HuH-7.5 (cell line): ENCODE measurements at places on chromosomes 5 and 9.

DNA sequence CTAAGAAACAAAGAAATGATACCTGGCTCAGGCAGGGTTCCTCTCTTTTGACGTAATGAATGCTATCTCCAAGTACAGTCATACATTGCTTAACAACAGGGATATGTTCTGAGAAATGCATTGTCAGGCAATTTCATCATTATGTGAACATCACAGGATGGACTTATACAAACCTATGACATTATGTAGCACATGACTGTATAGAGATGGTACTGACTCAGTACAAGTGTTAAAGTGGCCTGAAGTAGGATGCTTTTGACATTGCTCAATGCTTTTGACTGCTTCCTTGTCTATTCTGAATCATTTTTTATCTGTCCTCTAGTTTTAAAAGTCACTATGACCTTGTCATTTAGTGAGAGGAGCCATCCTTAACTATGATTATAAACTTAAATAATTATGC, 147.6 kb downstream of the NR2F1-AS1 start:
- DNase-seq: no peak

DNA sequence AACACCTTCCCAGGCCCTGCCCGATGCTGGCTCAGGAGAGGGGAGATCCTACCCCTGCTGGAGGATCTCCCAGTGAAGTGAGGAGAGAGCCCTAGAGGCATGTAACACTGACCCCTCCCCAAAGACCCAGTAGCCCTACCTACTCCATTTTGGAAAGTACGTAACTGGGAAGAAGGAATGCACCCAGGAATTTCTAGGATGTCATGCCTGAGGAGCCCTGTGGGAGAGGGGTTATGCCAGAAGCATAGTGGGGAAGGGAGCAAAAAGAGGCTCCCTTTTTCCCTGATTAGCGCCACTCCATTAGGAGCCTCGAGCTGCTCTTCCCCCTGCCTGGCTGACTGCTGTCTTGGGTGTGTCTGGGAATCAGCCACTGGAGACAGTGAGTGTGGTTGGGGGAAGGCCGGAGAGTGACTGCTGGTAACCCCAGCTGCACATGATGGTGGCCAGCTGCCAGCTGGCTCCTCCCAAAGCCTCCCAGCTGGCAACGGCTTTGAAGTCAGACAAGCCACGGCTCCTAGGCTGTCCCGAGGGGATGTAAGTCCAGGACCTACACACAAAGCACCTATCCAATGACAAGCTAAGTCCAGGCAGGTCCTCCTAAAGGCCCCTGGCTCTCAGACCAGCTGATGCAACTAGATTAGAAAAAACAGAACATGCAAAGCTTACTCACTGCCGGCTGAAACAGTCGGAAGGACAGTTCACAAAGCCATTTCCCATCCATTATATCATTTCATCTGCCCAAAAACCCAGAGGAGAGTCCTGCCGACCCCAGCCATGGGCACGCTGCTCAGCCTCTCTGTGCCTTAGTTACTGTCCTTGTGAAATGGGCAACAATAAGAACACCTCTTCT, 136.5 kb upstream of the ABCA1 start:
- DNase-seq: peak; percentile 44

DNA sequence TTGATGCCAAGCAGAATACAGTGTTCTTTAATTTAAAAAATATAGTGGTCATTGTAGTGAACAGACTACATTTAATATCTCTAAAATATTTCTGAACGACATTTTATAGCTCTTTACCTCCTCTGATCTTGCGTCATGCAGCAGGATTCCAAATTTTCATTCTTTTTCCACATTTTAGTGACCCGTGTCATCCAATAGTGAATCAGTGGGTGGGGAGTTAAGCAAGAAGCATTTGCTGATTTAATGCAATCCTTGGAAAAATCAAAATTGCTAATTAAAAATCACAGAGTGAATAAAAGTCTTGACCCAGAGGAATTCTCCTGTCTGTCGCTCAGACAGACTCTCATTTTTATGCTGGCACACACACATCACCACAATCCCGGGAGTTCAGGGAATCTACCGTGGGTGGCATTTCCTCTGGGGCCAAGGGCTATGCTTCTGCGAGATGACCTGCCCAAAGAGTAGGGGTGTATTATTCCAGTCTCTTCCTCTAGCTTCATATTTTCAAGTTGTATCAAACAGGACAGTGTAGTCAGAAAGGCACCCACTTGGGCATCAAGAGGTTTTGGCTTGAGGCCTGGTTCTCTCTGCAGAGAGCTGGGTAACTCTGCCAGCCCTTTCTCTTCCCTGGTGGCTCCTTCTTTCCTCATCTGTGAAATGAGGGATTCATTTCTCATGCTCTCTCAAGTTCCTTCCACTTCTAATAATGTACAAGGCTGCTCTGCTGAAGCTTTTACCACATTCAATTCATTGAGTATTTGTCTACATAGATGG, 24.8 kb upstream of the OTP start:
- DNase-seq: no peak

DNA sequence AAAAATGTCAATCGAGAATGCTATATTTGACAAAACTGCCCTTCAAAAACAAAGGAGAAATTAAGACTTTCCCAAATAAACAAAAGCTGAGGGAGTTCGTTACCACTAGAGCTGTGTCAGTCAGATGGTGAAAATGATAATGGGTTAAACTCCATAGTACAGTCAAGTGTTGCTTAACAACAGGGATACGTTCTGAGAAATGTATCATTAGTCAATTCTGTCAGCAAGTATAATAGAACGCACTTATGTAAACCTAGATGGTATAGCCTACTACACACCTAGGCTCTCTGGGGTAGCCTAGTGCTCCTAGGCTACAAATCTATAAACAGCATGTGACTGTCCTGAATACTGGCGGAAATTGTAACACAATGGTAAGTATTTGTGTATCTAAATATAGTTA, 138.7 kb downstream of the DRD1 start:
- DNase-seq: no peak

- DNase-seq: no peak
Measured at GRCh38 chr9:123536455-123536868, 180.5 kb downstream of the CRB2 start.

- no peak for DNase-seq
Measured at GRCh38 chr9:16325966-16326365, 544.5 kb downstream of the BNC2 start.

DNA sequence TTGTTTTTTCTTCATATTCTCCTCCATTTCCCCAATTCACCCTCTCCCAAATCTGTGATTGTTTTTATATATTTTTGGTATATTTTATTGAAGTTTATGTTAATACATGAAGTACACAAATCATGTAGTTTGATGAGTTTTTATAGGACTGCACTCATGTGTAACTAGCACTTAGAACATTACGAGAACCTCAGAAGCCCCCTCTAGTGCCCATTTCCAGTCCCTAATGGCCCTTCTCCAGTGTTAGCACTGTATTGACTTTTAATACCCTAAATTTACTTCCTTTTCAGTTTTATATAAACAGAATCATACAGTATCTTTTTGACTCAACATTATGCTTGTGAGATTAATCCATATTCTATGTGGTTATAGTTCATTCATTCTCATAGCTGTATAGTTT, 18.5 kb upstream of the FKTN start:
- DNase-seq: no peak

DNA sequence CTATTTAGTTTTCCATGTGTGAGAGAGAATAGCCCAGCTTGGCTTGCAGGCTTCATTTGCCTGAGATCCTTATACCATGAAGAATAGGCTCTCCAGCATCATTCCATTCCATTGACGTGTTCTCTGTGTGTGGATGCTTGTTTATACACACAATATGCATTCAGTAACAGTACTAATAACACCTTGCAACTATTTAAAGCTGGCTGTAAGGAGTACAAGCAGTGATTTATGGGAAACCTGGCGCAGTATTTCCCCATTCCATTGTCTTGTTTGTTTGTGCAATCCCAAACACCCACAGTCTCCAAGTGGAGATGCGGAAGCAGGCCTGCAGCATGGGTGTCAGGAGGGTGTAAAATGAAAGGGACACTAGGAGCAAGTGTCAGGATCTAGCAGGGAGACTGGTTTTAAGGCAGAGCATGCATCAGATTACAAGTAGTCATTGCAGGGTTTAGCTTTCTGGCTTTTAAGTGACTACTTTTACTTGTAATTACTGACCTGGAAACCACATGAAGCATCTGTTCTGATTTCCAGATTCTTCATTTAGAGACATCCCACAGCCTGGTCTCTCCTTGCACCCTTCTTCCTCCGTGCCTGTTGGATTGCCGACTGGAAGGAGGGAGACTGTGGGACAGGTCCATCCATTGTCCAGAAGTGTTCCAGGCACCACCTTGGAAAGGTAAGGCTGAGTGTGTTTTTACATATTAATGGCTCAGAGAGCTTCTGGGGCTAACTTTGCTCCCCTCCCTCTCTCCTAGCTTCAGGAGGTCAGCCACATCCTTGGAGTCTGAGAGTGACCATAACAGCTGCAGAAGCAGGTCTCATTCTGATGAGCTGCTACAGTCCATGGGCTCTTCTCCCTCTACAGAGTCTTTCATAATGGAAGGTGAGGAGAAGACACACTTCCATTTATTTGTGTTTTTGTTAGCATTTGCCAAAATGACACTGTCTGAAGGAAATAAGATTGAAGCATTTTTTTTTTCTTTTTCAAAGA, 241.6 kb downstream of the ARHGEF28 start:
- no peak for DNase-seq

DNA sequence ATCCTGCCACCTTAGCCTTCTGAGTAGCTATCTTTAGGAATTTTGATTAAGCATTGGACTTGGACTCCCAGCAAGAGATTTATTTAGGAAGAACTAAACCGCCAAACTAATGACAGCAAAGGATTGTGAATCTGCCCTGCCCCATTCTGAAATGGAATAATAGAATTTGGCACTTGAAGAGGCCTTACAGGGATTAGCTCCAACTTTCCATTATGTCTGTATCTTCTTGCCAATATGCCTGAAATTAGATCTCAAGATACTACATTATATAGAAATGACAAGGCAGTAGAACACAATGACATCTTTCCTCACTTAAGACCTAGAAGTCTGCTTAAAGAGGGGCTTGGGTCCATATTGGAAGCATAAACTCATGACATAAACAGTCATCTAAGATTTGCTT, 77.0 kb upstream of the DPYSL3 start:
- no peak for DNase-seq

DNA sequence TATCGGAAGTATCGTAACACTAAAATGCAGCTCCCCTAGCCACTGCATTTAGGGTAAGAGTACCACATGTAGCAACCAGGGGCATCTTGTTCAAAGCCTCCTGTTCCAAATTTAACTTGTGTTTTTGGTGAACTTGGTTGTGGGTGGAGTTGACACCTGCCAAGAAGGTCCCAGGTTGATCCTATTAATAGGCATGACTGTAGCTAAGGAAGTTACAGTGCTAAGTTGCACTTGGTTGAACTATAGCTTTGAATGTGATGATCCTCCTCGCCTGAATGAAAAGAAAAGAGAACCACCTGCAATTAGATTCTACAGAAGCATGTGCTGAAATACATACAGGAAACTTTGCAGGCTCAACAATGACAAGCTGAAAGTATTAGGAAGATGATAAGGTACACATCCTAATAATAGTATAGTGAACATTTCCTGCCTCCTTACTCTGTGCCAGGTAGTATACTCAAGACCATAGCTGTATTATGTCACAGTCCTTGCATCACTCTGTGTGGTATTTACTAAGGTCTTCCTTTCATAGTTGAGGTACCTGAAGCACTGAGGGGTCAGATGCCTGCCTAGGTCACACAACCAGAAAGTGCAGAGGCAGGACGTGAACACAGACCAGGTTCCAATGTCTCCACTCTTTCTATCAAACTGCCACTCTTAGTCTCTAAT, 64.5 kb upstream of the PIP5K1B start:
- DNase-seq: no peak

- DNase-seq: no peak
Measured at GRCh38 chr5:168481330-168481788, 4.9 kb upstream of the RARS1 start.

DNA sequence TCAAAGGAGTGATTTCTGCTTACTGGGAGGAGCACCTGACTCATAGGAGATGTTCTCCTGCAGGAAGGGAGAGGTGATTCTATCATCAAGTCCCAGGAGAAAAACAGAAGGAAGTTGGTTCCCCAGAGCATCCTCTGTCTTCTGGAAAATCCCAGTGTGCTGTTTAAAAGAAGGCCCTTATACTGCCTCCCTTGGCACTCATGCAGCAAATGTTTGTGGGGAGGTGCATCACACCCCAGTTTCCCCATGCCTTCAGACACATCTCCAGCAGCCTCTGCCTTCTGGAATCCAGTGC, 63.1 kb downstream of the PPARGC1B start:
- DNase-seq: no peak

- DNase-seq: no peak
Measured at GRCh38 chr9:36006549-36007315, 30.0 kb upstream of the RECK start.

DNA sequence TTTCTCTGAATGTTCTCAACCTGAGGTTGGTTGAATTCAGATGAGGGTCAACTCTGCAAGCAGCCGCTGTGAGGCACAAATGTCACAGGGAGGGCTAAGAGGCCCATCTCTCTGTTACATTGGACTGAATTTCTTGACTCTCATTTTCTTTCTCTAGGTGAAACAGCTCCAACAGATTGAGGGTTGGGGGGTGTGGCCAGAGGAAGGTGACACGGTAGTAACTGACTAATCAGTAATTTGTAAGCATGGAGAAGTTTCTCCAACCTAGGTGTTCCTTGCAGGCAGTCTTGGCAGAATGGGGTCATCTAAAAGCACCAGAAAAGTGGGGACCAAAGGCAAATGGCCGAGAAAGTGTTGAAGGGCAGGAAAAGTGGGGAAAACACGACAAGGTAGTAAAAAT, 16.8 kb downstream of the CCT5 start:
- no peak for DNase-seq

- no peak for DNase-seq
Measured at GRCh38 chr5:30103052-30103451, 1090.4 kb upstream of the CDH6 start.

- no peak for DNase-seq
Measured at GRCh38 chr5:39640552-39640951, 215.8 kb upstream of the DAB2 start.

- DNase-seq: no peak
Measured at GRCh38 chr5:140338336-140338735, 8.1 kb downstream of the HBEGF start.

DNA sequence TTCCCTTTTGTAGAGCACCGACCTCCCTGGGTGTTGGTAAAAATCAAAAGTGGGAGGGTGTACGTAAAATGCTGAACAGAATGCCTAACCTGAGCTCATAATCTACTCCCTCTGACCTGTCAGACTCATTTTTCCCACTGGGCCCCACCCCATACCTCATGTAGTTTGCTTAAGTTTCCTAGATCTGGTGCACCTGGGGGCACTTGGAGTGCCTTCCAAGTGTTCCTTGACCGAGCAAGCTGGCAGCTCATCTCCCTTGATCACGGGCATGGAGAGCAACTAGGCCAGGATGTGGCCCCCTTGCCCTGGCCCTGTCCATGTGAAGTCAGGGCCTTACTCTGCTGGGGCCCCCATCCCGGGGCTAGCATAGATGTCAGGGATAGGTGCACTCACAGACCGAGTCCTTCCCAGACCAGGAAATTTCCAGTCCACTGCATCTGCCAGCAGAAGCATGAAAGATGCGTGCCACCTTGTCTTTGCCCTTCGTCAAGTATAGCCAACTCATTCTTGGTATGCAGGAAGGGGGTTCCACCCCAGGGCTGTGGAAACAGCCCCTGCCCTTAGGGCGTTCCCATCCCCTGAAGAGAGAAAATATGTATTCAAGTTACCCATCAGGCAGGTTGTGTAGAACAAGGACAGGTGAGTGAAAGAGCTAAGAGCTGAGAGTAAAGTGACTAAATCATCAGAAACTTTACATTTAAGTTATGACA, 41.9 kb downstream of the SLC22A5 start:
- no peak for DNase-seq
